ENCODE measurements at places on chromosomes 16 and 17.

GRCh38 chr17:29949696-29950095, 8.3 kb downstream of the EFCAB5 start:
- no peak for DNase-seq

- DNase-seq = no peak
Observed at GRCh38 chr17:17931159-17931558, 41.0 kb downstream of the TOM1L2 start.

DNA sequence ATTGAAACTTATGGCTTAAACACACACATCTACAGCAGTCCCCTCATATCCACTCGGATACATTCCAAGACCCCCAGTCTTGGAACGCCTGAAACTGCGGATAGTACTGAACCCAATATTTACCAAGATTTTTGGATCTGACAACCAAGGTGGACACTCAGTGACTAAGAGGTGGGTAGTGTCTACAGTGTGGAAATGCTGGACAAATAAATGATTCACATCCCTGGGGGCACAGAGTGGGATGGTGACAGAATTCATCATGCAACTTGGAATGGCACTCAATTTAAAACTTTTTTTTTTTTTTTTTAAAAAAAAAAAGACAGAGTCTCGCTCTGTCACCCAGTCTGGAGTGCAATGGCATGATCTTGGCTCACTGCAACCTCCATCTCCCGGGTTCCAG, 54.2 kb upstream of the TRAP1 start:
- no peak for DNase-seq

GRCh38 chr17:80761110-80761871, 216.7 kb downstream of the RPTOR start:
- DNase-seq = peak; percentile 74
